Amygdala (tissue), 56 donors: ENCODE measurements at places on chromosomes 6 and 20.

DNA sequence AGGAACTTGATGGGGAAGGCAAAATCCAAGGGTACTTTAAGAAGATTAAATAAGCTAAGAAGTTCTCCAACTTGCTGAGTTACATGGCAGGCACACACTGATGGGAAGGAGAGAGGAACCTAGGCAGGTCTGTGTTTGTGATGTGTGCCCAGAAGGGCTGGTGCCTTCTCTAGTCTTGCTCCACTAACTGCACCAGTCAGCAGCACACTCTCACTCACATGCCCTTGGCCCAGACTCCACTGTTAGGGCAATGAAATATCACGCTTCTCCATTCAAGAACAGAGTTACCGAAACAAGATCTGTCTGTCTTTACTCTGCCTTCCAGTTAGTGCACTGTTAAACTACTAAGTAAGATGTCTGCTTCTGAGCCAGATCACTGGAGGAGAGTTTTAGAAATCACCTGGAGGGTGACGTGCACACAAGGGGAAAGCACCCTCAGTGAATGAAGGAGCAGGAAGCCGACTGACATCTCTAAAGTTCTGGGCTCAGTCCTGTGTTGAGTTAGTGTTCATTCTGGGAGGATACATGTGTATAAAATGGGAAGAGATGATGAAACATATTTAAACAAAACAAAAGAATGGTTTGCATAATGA lies 251.1 kb downstream of the FOXC1 start:
- DNase-seq: no peak

- no peak for DNase-seq
Measured at GRCh38 chr6:23305325-23305943, 736.1 kb downstream of the HDGFL1 start.

DNA sequence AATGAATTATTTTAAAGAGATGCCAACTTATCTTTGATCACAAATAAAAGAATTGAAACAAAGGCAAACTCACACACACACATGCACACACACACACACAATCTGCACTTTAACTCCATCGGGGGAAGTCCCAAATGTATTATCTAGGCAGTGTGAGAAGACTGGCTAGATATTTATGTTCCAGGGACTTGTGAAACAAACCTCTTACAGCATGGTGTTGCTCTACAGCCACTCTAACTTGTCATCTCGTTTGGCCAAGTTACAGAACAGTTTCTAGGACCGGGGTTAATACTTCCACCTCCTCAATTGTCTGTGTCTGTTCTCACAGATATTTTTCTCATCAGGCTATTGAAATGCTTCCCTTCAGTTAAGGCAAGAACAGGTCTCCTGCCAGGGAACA lies 855.0 kb downstream of the EPHA7 start:
- DNase-seq: no peak

DNA sequence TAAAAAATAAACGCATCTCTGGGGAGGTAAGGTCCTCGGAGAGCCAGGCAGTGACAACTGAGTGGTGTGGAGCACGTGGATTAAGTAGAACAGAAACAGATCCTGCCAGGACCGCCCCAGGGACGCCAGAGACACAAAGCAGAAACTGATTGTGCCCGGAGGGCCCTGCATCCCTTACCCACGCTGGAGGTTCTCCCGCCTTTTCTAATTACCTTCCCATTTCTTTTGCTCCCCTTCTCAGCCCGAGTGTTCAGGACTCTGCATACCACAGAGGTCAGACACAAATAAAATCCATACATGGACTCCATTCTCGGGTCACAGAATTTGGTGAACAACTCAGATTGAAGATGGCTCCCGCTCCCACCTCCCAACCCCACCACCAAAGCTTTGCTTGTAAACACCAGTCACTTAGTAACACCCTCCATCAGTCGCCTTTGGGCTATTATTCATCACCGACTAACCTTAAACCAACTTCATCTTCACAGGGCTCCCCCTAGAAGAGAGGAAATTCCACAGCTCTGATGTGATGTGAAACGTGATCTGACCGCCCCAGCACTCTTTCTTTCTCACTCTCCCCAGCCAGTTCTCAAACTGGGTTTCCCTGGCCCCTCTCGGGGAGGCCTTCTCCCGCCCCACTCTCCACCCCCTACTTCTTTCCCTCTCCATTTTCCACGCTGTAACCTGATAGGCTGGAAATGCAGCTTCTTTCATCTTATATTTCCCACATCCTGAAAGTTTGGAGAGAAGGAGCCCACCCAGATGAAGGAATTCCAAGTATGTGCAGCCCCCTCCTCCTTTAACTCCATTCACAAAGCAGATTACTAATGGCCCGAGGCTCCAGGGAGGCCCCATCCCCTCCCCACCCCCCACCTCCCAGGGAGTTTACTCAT lies 32.5 kb upstream of the PIM1 start:
- no peak for DNase-seq

DNA sequence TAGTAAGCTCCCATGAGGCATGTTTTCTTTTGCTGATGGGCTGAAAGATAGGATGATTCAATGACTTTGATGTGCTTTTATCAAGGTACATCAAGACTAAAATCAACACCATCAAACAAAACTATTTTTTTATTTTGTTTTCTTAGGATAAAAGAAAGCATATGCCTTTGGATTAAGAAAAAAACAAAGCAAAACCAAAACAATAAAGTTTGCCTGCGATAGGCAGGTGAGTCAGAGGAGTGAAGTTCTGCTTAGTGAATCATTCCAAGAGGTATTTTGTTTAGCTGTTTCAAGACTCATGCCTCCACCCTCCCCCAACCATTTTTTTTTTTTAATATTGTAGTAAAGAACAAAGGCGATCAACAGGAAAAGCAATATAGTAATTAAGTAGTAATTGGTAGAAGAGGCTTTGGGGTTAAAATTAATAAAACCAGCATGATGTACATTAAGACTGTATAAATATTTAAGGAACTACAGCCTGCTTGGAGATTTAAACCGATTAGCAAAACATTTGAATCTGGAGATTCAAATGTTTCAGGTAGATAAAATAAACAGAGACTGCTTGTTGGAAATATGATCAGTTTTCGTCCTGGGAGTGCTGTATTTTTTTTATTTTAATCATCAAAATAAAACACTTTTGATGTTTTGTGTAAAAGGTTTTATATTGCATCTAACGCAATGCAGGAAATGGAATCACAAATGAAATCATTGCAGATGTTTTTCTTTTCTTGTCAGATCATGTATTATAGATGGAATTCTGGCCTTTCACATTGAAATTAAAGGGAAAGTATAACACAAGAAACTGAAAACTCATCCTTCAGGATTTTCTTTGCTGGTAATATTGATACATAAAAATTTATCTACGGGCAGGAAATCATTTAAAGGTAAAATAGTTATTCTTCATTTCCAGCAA lies 482.3 kb upstream of the MANEA start:
- no peak for DNase-seq

- DNase-seq: no peak
Measured at GRCh38 chr6:27471365-27472115, 1.4 kb downstream of the ZNF184 start.
